ENCODE measurements at places on chromosomes 2 and 18. TPM values are rescaled to one million over a fixed set of nuclear protein-coding genes. Genes with fewer than 3 reads are reported as not detected.

The ALLC gene
- total RNA-seq: not detected

The MCM6 gene
- total RNA-seq: 30.9 TPM

The ADI1 gene
- 27.0 TPM for total RNA-seq

The MRPL53 gene
- total RNA-seq: 67.9 TPM

The CFAP53 gene
- 0.70 TPM for total RNA-seq

The TSPYL6 gene
- not detected for total RNA-seq

The CDH7 gene
- not detected for total RNA-seq

The ACTG2 gene
- total RNA-seq: not detected
